ENCODE measurements at places on chromosomes 12 and 14.

DNA sequence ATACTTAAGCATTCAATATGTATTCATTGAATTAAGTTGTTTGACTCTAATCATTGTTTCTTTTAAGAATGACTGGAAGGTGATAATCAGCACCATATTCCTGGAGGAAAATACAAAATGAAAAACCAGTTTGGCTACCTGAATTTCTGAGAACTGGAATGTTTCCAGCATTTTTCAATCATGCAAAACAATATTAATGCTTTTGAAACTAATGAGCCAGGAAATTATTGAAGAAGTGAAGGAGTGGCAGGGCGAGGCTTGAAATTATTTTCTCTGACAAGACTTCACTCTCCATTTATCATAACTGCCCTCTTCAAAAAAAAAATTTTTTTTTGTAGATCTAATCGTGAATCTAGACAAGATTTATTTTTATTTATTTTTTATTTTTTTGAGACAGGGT is 19.0 kb downstream of the TMEM19 start:
- no peak for DNase-seq

GRCh38 chr12:119630223-119630780 is 36.7 kb downstream of the TMEM233 start:
- DNase-seq, result no peak

- no peak for DNase-seq
These were observed 438.9 kb downstream of the NAV3 start for GRCh38 chr12:78269620-78270019.

- peak; percentile 72 for DNase-seq
These were observed at the start of gene CDKN1B for GRCh38 chr12:12716793-12717585. CDKN1B (plus strand) TSS chr12:12717368; CDS start chr12:12717840, 472 bp downstream.

GRCh38 chr12:56431850-56432249 is 17.4 kb downstream of the TIMELESS start:
- no peak for DNase-seq

DNA sequence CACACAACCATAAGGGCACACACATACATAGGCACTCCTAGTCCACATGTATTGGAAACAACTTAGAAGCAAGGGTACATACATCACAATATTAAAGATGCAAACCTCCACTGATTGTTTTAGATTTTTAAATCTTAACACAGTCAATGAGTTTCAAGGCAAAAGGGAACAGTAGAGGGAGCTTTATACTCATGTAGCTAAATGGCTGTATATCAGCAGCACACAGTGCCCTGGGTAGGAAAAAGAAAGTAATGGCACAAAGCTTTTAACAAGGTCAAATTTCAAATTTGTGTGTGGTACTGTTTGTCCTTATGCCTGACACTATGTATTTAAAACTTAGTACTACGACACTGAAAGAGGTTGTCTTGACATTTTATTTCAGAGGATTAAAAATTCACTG is 262.0 kb downstream of the MED13L start:
- DNase-seq, result no peak

GRCh38 chr12:132604151-132604618 is 6.2 kb downstream of the LRCOL1 start:
- no peak for DNase-seq

GRCh38 chr12:24977060-24977459 is 28.2 kb upstream of the BCAT1 start:
- no peak for DNase-seq

GRCh38 chr12:105352052-105352451 is 21.6 kb downstream of the C12orf75 start:
- no peak for DNase-seq

DNA sequence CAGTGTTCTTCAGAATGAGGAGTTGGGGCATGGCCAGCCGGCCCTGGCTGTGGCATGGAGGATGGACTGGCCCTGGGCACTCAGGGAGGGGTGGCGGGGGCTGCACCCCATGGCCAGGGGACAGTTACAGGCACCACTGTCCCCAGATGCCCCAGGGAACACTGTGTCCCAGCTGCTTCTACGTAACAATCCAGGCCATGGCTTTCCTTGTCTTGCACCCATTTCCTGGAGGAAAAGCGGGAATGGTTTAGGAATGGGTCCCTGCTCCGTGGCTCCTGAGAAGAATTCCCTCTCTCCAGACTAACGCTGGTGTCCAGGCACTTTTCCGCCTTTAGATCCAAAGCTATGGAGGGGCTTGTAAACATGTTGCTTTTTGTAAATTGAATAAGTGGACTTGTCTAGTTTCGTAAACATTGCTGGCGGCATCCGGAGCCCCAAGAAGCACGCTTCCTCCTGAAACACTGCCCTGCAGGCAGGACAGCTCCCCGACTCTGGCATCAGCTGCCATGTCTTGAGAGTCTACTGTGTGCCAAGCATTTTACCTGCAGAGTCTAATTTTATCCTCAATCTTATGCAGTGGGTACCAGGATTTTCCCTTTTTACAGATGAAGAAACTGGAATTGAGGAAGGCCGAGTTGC is 238.3 kb downstream of the SLC41A2 start:
- DNase-seq, result no peak

DNA sequence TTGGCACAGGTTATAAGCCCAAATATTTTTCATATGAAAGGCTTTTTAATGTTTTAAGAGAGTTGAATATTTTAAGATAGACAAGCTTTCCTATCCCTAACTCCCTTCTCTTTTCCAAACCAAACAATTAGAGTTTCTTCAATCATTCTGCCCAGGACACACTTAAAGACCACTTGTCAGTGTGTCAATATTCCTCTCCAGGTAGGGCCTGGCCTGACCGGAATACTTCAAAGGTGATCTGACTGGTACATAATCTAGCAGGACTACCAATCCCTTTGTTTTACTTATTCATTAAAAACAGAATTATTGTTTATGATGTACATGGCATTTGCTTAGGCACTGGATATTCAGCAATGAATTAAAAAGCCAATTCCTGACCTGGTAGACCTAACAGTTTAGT is 24.2 kb upstream of the SNRPF start:
- no peak for DNase-seq

DNA sequence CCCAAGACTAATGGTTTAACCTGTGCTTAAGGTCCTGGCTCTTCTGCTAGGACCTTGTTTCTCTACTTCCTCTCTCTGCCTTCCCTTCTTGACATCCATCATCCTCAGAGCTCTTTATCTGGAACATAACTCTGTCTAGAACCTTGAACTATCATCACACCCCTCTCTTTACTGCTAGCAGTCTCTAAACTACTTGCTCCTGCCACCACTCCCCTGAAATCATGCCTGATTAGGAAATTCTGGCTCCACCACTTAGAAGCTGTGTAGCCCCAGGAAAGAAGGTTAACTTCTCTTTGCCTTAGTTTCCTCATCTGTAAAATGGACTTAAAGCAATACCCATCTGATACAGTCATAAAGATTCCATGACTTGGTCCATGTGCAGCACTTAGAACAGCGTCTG is 9.1 kb downstream of the SLC38A1 start:
- no peak for DNase-seq

DNA sequence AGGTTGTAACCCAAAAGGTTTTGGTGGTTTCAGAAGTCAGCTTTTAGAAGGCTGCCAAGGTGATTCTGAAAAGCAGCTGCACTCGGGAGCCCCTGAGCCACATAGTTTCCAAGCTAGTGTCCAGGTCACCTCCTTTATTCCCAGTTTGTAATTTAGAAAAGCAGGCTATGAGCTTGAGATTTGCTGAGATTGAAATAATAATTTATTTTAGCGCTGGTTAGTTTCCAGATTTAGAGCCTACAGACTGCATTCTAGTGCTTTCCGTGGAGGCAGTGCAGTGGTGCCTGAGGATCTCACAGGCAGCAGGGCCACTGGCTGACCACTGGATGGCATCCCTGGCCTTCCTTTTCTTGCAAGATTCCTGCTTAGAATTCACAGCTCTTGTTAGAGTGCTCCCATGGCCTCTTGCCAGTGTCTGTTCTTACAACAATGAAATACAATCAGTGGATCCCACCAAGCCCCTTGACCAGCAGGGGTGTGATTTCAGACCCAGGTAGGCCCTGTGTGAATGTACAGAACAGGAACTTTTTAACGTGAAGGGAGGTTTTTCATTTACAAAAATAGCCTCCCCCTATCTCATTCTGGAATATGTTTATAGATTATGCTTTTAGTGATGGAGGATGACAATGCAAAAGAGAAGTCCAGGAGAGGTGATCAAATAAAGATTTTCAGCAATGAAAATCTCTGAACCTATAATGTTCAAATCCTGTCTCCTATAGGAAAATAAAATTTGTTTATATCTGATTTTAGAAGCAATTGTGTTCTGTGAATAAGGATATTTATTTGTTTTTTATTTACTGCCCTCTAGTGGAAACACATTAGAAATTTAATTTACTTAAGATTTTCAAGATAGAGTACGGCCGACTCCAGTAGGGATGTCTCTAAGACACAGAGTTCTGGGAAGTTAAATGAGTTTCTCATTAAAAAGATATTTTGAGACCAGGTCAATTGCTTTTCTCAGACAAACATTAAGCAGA is 362.1 kb upstream of the STXBP6 start:
- no peak for DNase-seq

GRCh38 chr14:52031781-52032180 is 37.1 kb downstream of the NID2 start:
- DNase-seq, result no peak

DNA sequence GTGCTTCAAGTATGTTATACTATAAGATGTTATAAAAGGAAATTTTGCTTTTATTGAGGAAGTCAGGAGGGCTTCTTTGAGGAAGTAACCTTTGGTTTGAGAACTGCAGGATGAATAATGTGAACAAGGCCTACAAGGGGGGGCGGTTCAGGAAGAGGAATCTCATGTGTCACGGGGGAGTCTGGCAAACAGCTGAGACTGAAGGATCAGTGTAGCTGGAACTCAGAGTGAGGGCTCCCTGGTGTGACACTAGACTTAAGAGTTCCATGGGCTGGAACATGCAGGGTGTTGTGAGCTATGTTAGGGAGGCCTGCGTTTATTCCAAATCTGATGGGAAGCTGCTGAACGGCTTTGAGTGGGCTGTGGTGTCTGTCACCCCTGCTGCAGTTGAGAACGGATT is 62.3 kb downstream of the UNC79 start:
- no peak for DNase-seq

DNA sequence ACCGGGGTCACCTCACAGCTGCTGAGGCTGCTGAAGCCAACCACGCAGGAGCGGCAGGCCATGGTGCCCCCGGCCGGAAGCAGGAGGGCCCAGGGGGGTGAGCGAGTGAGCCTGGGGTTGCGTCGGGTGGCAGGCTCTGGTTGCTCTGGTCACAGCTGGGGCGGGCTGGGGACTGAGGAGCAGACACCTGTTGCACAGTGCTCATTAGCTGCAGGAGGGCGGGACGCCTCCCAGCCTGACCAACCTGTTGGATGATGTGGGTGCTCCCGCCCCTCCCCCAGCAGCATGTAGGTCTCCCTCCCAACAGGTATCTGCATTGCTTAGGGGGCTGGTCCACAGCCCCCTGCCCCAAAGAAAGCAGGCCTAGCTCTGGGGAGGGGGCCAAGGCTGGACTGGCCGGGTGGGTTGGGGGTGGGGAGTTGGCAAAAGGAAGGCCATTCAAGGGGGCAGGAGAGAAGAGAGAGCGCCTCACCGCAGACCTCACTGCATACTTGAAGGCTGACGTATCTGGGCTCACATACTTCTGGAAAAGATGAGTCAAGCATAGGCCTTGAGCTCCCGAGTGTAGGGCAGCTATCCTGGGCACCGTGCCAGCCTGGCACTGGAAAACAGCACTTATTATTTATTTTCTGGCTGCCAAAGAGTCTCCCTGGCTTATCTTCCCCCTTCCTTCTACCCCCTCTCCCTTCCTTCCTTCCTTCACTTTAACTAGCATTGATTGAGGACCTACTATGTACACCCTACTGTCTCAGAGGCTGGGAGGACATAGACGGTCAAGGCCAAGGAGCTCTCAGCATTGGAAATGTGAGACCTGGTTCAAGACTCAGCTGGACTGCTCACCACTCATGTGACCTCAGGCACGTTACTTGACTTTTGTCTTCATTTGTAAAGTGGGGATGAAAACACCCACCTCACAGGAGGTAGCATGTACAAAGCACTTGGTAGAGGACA is at the start of gene KRT80:
Gene KRT80 (minus strand): TSS at position 174 of the 951 bp plus-strand sequence. CDS start 112 bp downstream, at position 62.
- DNase-seq, result no peak

DNA sequence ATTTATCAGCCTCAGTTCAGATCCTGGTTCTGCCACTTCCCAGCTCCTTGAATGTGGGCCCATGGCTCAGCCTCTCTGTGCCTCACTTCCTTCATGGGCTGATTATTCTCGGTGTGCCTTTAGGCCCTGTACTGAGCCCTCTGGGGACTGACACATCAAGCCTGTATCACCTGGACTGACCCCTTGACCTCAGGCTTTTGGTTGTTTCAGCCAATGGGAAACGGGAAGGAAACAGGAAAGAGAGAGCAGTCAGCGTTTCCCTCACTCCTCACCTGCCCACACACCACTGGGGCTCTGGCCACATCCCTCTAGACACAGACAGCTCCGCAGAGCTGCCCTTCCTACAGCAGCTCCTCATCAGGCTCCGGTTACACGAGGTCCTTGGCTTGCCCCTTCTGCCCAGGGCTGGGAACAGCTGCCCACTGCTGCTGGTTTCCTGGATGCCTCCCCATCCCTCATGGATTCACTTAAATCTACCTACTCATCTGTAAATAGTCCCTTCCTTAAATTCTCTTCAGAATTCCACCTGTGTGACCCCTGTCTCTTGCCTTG is 37.0 kb upstream of the ITPR2 start:
- no peak for DNase-seq

GRCh38 chr12:52234223-52234810 is 1.3 kb downstream of the KRT7 start:
- no peak for DNase-seq

GRCh38 chr14:104560586-104560945 is 19.0 kb upstream of the C14orf180 start:
- DNase-seq, result no peak

DNA sequence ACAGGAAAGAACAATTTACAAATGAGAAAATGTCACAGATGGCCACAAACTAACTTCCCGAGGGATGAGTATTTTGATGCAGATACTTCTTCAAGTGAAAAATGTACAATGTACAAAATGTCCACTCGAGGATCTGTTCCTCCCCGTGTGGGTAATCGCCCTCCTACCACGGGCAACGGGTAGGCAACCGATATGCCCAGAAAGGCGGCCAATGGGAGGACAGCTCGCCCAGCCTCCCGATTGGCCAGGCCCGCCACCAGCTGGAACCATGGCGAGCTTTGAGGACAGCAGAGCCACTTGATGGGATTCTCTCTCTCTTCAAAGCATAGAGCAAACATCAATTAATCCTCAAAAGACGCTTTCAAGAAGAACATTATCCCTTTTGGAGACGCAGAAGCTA is 42.3 kb downstream of the DPF3 start:
- DNase-seq, result no peak

GRCh38 chr14:101105045-101105444 is 201.5 kb upstream of the RTL1 start:
- DNase-seq, result no peak

DNA sequence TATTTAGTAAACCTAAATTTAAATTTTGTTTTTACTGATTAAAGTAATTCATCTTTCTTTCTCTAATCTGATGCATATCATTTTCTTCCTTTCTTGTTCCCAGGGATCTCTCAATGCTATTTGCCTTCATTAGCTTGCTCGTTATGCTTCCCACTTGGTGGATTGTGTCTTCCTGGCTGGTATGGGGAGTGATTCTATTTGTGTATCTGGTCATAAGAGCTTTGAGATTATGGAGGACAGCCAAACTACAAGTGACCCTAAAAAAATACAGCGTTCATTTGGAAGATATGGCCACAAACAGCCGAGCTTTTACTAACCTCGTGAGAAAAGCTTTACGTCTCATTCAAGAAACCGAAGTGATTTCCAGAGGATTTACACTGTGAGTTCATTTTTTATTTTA is 48.6 kb downstream of the VEZT start:
- no peak for DNase-seq

Data from stimulated activated CD8-positive, alpha-beta memory T cell treated with anti-CD3 and anti-CD28 coated beads, Interleukin-2, amount 100 ng/mL, for 1 hour (primary cell).